ENCODE measurements at places on chromosomes 1 and 21. TPM values are rescaled to one million over a fixed set of nuclear protein-coding genes. Genes with fewer than 3 reads are reported as not detected.

DNA sequence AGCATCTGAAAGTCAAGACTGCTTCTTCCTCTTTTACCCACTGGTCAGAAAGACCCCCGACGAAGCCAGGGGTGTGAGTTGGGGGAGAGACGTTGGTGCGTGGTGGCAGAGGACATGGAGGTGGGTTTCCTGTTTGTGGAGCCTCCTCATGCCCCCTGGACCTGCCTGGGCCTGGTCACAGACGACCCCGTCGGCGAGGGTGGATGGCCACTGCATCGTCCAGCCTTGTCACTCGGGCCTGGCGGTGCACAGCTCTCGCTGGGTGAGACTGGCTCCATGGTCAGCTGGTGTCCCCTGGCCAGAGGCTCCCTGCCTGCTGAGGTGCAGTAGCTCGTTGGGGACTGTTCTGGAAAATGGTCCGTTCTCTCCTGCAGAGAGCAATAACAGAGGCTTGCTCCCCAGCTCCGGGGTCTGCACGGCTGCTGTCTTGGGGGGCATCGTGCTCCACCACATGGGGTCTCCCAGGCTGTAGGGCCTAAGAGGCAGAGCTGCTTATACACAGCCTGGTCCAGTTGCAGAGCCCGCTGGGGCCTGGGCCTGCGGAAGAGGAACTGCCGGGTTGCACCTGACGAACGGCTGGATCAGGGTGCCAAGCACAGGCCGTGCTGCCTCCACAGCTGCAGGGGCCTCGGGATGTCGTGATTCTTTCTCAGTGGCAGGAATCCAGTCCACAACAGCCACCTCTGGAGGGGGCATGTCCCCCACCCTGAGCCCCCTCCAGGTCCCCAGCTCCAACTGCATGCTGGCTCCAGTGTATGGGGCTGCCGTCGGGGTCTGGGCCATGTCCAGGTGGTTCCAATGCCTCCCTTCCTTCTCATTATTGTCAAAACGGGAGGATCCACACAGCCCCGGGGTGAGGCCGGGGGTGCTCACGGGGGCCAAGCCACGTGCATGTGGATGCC lies 18.0 kb upstream of the ACTRT2 start:
- no peaks in the 10 kb centered on the region for H3K27me3 ChIP-seq
- no peaks in the 10 kb centered on the region for H3K4me1 ChIP-seq
- H3K4me3 ChIP-seq, result no peak overlapping the region
- no peaks in the 10 kb centered on the region for H3K36me3 ChIP-seq
- no peak overlapping the region for H3K27ac ChIP-seq

- H3K4me1 ChIP-seq, result no peaks in the 10 kb centered on the region
- H3K36me3 ChIP-seq, result no peaks in the 10 kb centered on the region
- no peaks in the 10 kb centered on the region for H3K27me3 ChIP-seq
- H3K4me3 ChIP-seq, result no peak overlapping the region
- no peak for DNase-seq
- H3K27ac ChIP-seq, result no peak overlapping the region
Observed at GRCh38 chr1:90386899-90387720, 330.0 kb downstream of the BARHL2 start.

GRCh38 chr1:37752213-37752582 lies 12.7 kb downstream of the EPHA10 start:
- no peaks in the 10 kb centered on the region for H3K36me3 ChIP-seq
- H3K27me3 ChIP-seq, result peaks cover 13% of the 10 kb centered on the region
- H3K27ac ChIP-seq, result no peak overlapping the region
- no peaks in the 10 kb centered on the region for H3K4me1 ChIP-seq
- no peak overlapping the region for H3K4me3 ChIP-seq
- DNase-seq, result no peak

The KIF17 gene
- total RNA-seq, result 11.5 TPM

GRCh38 chr1:42765269-42765668 lies 1.6 kb downstream of the P3H1 start:
- H3K4me1 ChIP-seq, result peaks cover 23% of the 10 kb centered on the region
- no peaks in the 10 kb centered on the region for H3K36me3 ChIP-seq
- H3K27me3 ChIP-seq, result no peaks in the 10 kb centered on the region
- H3K4me3 ChIP-seq, result no peak overlapping the region

The IVL gene
- not detected for total RNA-seq

DNA sequence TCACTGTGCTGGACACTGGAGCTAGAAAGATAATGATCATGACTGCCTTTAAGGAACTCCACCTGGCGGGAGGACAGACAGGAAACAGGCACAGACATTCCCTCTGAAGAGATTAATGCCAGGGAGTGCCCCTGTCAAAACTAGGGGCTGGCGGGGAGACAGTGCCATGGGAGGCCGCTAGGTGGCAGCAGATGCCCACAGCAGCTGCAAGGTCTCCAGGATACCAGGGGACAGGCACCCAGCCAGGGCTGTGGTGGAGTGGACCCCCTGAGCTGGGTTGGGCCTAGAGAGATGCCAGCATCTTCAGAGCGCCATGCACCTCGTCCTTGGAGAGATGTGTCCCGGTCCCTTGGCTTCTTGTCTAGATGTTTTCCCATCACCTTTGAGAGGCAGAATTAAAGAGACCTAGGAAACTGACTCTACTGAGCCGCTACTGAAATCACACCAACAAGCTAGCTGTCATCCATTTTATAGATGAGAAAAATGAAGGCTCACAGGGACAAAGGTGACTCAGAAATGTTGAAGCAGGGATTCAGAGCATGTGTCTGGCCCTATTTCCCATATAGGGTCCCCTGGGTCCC lies 3.6 kb downstream of the REN start:
- no peaks in the 10 kb centered on the region for H3K4me1 ChIP-seq
- no peak overlapping the region for H3K27ac ChIP-seq
- H3K27me3 ChIP-seq, result no peaks in the 10 kb centered on the region
- no peak overlapping the region for H3K4me3 ChIP-seq
- peak; percentile 87 for DNase-seq

DNA sequence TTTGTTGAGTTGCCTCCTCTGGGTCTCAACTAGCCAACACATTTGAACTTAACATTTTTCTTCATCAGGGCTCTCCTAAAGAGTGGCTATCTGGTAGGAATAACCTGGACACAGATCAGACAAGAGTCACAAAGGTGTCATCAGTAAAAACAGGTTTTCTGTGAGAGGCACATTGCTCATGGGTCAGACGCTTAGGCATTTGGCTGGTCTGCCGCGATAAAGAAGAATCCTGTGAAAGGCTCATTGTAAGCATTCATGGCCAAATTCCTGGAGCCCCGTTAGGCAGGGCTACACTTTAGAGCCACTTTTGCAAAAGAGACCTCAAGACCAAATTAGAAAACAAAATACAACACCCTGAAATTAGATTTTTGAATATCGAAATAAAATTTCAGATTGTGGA lies 64.2 kb upstream of the PDE4B start:
- no peaks in the 10 kb centered on the region for H3K4me1 ChIP-seq
- H3K27ac ChIP-seq, result no peak overlapping the region
- H3K4me3 ChIP-seq, result no peak overlapping the region
- no peaks in the 10 kb centered on the region for H3K36me3 ChIP-seq

The AADACL3 gene
- not detected for total RNA-seq

The UTS2 gene
- not detected for total RNA-seq

The OR2L5 gene
- not detected for total RNA-seq

- DNase-seq, result no peak
- peaks cover 63% of the 10 kb centered on the region for H3K36me3 ChIP-seq
- H3K27ac ChIP-seq, result no peak overlapping the region
- no peak overlapping the region for H3K4me3 ChIP-seq
Observed at GRCh38 chr1:17633654-17634053, 94.2 kb downstream of the ARHGEF10L start.

GRCh38 chr1:225973158-225973557 lies 26.0 kb downstream of the SDE2 start:
- H3K36me3 ChIP-seq, result no peaks in the 10 kb centered on the region
- no peaks in the 10 kb centered on the region for H3K4me1 ChIP-seq
- H3K4me3 ChIP-seq, result no peak overlapping the region
- no peak overlapping the region for H3K27ac ChIP-seq
- DNase-seq, result no peak

The MYOC gene
- 43.4 TPM for total RNA-seq

DNA sequence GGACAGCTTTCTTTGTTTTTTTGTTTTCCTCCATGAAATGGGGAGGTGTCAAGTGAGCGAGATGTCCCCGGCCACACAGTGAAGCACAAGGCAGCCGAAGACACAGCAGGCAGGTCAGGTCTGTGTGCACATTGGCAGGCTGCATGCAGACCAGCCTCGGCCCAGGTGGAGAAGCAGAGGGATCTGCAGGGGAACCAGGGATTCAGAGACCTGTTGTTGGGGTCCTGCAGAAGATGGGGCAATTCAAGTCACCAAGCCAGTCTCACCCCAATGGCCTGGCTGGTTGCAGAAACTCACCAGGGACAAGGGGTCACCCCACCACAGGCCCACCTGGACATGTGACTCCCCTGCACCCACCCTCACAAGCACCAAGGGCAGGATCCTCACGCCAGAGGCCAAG lies 4.0 kb upstream of the ABCG1 start:
- no peak overlapping the region for H3K4me3 ChIP-seq
- no peak overlapping the region for H3K27ac ChIP-seq
- H3K27me3 ChIP-seq, result no peaks in the 10 kb centered on the region
- DNase-seq, result no peak

GRCh38 chr1:225493591-225494246 lies 65.9 kb upstream of the LBR start:
- H3K4me3 ChIP-seq, result no peak overlapping the region
- no peak overlapping the region for H3K27ac ChIP-seq
- no peak for DNase-seq
- no peaks in the 10 kb centered on the region for H3K36me3 ChIP-seq
- H3K27me3 ChIP-seq, result no peaks in the 10 kb centered on the region

- no peak overlapping the region for H3K4me3 ChIP-seq
- no peak for DNase-seq
- H3K36me3 ChIP-seq, result peaks cover 3% of the 10 kb centered on the region
Observed at GRCh38 chr1:113901191-113901590, 3.4 kb downstream of the AP4B1 start.

GRCh38 chr1:26130695-26131094 lies 19.1 kb downstream of the PDIK1L start:
- H3K36me3 ChIP-seq, result no peaks in the 10 kb centered on the region
- no peak overlapping the region for H3K27ac ChIP-seq
- peaks cover 26% of the 10 kb centered on the region for H3K4me1 ChIP-seq
- no peaks in the 10 kb centered on the region for H3K27me3 ChIP-seq

The KLHDC7A gene
- 1.5 TPM for total RNA-seq

The HORMAD1 gene
- total RNA-seq, result 0.93 TPM

The RABGAP1L gene
- 87.7 TPM for total RNA-seq

DNA sequence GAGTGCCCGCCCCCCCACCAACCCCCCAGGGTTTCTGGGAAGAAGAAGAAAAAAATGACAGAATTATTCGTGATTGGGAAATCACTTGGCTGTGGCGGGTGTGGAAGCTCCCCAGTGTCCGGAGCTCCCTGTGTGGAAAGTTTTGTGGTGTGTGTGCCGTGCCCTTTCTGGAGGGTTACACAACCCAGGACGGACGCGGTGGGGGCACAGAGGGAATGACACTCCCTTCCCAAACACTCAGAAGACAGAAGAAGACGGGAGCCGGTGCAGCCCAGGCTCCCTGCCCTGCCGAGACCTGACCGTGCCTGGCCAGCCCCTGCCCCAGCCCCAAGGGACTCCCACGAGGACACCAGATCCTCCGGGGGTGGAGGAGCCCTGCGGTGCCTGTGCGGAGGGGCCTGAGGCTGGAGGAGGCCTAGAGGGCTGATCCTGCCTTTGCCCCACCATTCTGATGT lies 33.0 kb upstream of the ADARB1 start:
- no peaks in the 10 kb centered on the region for H3K36me3 ChIP-seq
- no peaks in the 10 kb centered on the region for H3K4me1 ChIP-seq
- no peak overlapping the region for H3K27ac ChIP-seq
- DNase-seq, result peak; percentile 37

DNA sequence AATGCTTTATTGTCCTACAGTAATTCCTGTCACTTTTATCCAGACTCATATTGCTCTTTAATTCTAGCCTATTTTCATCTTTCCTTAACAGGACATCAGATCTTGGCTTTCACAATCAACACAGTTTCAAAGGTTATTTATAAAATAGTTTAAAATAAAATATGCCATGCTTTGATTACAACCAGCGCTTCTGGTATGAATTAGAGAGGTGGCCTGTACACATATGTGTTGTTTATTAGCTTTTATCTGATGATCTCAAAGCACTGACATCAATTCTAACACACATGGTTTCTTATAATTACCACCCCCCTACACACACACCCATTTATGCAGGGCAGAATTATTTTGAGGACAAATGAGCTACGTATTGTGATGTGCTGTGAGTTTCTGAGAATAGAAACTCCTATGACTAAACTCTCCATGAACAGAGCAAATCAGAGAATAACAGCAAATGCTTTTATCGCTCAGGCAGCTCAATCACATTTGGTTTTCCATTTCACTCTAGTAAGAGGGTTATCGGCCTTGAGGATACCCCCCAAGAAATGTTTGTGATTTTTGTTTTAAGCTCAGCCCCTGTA lies 18.0 kb downstream of the CD247 start:
- no peaks in the 10 kb centered on the region for H3K27me3 ChIP-seq
- H3K4me3 ChIP-seq, result no peak overlapping the region
- no peaks in the 10 kb centered on the region for H3K4me1 ChIP-seq
- H3K27ac ChIP-seq, result no peak overlapping the region
- DNase-seq, result no peak
- H3K36me3 ChIP-seq, result no peaks in the 10 kb centered on the region

DNA sequence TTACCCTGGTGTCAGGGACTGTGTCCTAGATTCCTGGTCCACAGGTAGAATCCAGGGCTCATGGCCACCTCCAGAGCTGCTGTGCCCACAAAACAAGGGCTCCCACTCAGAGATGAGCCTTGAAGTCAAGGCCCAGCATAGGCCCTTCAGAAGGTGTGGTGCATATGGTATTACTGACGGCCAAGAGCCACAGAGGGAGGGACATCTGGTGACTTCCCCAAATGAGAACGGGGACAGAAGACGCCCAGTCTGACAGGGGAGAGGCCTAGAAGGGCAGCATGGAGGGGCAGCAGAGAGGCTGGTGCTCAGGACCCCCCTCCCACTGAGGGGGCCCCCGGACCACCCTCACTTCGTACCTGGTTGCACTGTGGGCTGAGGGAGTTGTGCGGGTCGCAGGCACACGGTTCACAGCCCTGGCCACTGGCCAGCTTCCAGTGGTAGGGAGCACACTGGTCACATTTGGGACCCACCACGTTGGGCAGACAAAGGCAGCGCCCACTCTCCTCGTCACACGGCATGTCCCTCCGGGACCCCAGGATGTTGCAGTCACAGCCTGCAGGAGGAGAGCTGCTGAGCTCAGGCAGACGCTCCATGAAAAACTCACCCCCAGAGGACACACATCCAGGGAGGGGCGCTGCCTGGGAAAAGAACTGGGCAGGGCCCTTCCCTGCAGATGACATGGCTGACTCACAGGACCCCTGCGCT lies 25.0 kb downstream of the LAMB3 start:
- H3K36me3 ChIP-seq, result no peaks in the 10 kb centered on the region
- no peak for DNase-seq
- no peak overlapping the region for H3K27ac ChIP-seq

All from thyroid gland (tissue), 4 donors.